CD4-positive, alpha-beta T cell treated with Interleukin-15 for 4 hours (primary cell): ENCODE measurements at places on chromosomes 2 and 18.

- DNase-seq: no peak
Observed at GRCh38 chr2:212626371-212626918, 87.8 kb upstream of the ERBB4 start.

DNA sequence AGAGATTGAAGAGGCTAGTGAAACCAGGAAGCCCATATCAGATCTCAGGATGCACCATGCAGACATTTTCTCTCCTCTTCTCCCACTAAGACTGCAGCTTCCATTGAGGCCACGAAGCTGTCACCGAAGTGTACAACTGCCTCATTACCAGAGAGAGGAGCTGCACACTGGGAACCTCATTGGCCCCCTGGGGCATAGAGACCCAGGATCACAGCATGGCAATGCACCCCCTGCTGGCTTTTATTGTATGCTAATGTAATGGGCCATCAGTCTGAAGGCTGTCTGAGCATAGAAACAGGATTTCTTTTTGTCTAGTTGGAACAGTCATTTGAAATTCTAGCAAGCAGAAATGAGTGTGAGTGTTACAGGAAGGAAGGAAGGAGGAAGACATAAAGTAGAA, 861.6 kb upstream of the CELF4 start:
- no peak for DNase-seq

DNA sequence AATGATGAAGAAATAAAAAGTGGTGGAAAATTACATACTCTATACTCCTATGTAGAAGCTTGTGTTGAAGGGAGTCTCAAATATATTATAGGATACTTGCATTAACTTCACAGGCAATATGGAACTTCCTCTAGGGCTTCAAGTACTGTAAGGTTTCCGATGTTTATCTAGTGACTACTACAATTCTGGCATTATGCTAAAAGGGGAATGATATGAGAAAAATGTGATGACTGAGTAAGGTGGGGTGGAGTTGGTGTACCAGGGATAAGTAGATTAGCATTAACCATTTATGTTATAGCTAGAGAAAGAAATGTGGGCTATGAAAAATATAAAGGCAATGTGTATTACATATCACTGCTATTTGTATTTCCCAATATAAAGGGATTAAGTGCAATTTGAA, 229.5 kb downstream of the DCC start:
- DNase-seq: no peak

DNA sequence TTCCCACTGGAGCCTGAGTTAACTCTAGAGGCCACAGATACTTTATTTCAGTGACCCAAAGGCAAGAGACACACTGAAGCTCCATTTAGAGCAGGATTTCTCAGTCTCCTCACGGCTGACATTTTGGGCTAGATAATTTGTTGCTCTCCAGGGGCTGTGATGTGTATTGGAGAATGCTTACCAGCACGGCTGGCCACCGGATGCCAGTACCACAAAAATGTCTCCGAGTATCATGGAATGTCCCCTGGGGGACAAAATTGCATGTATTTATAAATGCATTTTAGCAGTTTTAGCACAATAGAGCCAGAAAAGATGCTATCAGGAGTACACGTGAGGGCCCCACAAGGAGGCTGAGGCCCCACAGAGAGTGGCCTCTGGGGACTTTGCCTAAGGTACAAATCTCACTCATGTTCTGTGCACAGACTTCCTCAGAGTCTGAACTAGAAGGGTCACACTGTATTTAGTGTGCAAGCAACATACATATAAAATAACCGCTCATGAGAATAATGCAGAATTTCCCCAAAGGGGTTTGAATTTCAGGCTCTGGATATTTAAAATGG, 20.5 kb upstream of the DCC start:
- no peak for DNase-seq

- no peak for DNase-seq
Observed at GRCh38 chr2:108910011-108910431, 79.0 kb downstream of the EDAR start.

GRCh38 chr18:13565228-13565627, 161.1 kb downstream of the FAM210A start:
- DNase-seq: no peak
